Activated naive CD4-positive, alpha-beta T cell treated with anti-CD3 and anti-CD28 coated beads, Interleukin-2, amount 10 ng/mL, durations not matched to agents 5 hours and 36 hours (primary cell): ENCODE measurements at places on chromosomes 5 and 9. TPM values are rescaled to one million over a fixed set of nuclear protein-coding genes. Genes with fewer than 3 reads are reported as not detected.

AQP7 gene
- 0.55 TPM for total RNA-seq

TLX3 gene
- not detected for total RNA-seq

MPDZ gene
- not detected for total RNA-seq

REEP2 gene
- total RNA-seq, result 1.1 TPM

ASTN2 gene
- total RNA-seq, result 2.9 TPM

GAPT gene
- total RNA-seq, result not detected

KLF4 gene
- 0.28 TPM for total RNA-seq

CSF2 gene
- 4.3 TPM for total RNA-seq

MAMDC4 gene
- total RNA-seq, result 14.6 TPM

PAM gene
- total RNA-seq, result 21.3 TPM

DCAF10 gene
- 16.9 TPM for total RNA-seq

ADGRV1 gene
- total RNA-seq, result not detected

ADAMTS16 gene
- not detected for total RNA-seq

SREK1 gene
- total RNA-seq, result 69.9 TPM

MTMR12 gene
- 22.5 TPM for total RNA-seq

PCDHGA5 gene
- not detected for total RNA-seq

TJP2 gene
- total RNA-seq, result 20.7 TPM

SARDH gene
- total RNA-seq, result 5.2 TPM

SPINK7 gene
- not detected for total RNA-seq

AQP3 gene
- 265 TPM for total RNA-seq

PTGER4 gene
- 46.9 TPM for total RNA-seq

SPTLC1 gene
- total RNA-seq, result 51.9 TPM

HACD4 gene
- total RNA-seq, result 13.0 TPM

COL5A1 gene
- 0.14 TPM for total RNA-seq

GLRA1 gene
- not detected for total RNA-seq

PLPP1 gene
- 28.5 TPM for total RNA-seq

SPINK13 gene
- total RNA-seq, result not detected

MEIKIN gene
- total RNA-seq, result 1.2 TPM

ITGA2 gene
- total RNA-seq, result 5.0 TPM

ECSCR gene
- 0.60 TPM for total RNA-seq

TNFSF15 gene
- 2.2 TPM for total RNA-seq

DPYSL3 gene
- not detected for total RNA-seq

TAF11L10 gene
- total RNA-seq, result not detected

NOXA1 gene
- 1.0 TPM for total RNA-seq

TRPM6 gene
- total RNA-seq, result not detected

DIPK1B gene
- total RNA-seq, result 0.23 TPM

RNF183 gene
- total RNA-seq, result not detected

FRMPD1 gene
- not detected for total RNA-seq

FOXD4L3 gene
- not detected for total RNA-seq

TRIM7 gene
- total RNA-seq, result 0.88 TPM

SOX30 gene
- total RNA-seq, result 0.12 TPM

GABBR2 gene
- not detected for total RNA-seq

RNF208 gene
- 5.0 TPM for total RNA-seq

MELK gene
- total RNA-seq, result 41.9 TPM

PRR7 gene
- total RNA-seq, result 8.4 TPM

CARTPT gene
- not detected for total RNA-seq

C6 gene
- not detected for total RNA-seq

SLC45A2 gene
- not detected for total RNA-seq

LURAP1L gene
- not detected for total RNA-seq

COL15A1 gene
- total RNA-seq, result 0.20 TPM

ZNF483 gene
- total RNA-seq, result 3.2 TPM

GADD45G gene
- total RNA-seq, result 4.5 TPM
